Suppressor macrophage (primary cell): ENCODE measurements at places on chromosomes 5 and 9.

GRCh38 chr5:149262315-149262714 lies 9.3 kb upstream of the AFAP1L1 start:
- DNase-seq, result no peak

DNA sequence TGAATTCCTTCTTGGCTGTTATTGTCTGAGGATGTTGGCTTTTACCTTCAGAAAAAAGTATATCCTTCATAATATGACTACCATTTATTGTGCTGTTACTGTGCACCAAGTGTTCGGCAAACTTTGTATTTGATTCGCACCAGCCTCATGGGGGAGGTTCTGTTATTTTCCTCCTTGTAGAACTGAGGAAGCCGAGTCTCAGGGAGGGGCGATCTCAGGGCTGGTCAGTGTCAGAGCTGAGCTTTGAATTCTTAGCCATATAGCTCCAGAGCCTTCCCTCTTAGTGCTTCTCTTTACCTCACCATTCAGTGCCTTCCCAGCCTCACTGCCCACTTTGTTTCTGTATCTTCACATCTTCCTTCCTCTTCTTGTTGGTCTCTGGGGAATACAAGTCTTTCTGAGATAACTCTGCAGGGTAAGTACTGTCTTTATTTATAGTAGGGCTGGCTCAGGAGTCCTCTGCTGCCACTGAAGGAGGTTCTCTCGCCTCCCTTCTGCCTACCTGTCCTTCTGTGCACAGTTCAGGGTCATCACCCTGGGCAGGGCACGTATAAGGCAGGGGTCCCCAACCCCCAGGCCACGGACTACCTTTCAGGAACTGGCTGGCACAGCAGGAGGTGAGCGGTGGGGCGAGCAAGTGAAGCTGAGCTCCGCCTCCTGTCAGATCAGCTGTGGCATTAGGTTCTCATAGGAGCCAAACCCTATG lies 48.4 kb downstream of the GALNT10 start:
- DNase-seq, result no peak

GRCh38 chr5:102865171-102865509 lies 110.0 kb downstream of the PAM start:
- DNase-seq, result no peak

DNA sequence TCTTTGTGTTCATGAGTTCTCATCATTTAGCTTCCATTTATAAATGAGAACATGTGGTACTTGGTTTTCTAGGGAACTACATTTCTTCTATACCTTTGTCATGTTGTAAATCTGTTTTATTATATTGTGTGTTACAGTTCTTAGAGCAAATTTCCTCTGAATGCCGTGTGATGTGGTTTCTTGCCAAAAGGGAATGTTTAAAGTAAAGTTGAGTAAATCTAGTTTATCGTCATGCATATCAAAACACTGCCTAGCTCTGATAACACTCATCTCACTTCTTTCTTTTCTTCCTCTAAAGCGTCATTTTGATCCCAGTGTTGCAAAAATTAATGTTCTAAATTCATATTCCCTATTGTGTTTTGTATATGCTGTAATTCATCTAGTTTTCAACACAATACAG lies 295.4 kb upstream of the HAPLN1 start:
- DNase-seq, result no peak

- no peak for DNase-seq
These were observed 26.6 kb upstream of the ATP6V1G1 start for GRCh38 chr9:114560956-114561355.

- no peak for DNase-seq
These were observed 167.7 kb upstream of the MPDZ start for GRCh38 chr9:13446938-13447842.

GRCh38 chr5:158855510-158855909 lies 244.2 kb downstream of the EBF1 start:
- DNase-seq, result no peak

GRCh38 chr9:92739346-92739970 lies 25.2 kb downstream of the BICD2 start:
- DNase-seq, result no peak

DNA sequence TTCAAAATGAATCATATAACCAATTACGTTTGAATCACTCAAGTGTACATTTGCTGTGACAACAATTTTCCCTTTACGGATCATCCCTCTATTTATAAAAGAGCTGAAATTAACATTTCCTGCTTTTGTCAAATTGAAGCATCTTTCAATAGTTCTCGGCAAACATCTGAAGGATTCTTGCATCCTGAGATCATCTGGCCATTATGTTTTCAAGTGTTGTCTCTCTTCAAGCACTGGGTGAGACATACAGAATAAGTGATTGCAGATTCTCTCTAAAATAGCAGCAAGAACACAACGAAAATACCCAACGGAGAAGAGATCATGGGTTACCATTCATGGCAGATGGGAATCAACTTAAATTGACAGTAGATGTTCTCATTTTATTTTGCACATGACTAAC lies 283.4 kb upstream of the GRAMD2B start:
- DNase-seq, result no peak

DNA sequence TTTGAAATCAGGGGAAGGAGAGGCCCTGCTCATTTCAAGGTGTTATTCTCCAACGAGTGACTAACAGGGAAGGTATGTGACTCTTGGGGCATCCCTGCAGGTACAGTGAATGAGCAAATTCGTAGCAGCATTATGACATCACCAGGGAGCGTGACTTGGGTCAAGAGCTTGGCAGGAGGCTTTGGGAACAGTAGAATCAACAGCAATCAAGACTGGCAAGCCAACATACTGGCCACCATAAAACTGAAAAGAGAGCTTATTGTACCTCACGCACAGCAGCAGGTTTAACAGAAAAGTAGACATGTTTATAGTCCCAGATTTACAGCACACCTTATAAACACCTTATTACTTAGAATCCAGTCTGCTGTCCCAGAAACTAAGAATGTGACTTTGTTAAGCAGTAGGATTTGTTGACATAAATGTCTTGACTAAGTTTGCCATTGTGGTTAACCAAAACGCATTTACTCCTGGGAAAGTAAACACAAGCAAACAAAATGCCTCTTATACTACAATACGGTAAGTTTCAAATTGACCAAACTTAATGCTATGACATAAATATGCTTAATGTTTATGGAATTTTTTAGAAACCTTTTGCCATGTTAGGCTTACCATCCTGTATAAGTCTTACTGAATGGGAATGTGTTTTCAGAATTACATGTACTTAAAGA lies 297.8 kb downstream of the NPR3 start:
- DNase-seq, result no peak

DNA sequence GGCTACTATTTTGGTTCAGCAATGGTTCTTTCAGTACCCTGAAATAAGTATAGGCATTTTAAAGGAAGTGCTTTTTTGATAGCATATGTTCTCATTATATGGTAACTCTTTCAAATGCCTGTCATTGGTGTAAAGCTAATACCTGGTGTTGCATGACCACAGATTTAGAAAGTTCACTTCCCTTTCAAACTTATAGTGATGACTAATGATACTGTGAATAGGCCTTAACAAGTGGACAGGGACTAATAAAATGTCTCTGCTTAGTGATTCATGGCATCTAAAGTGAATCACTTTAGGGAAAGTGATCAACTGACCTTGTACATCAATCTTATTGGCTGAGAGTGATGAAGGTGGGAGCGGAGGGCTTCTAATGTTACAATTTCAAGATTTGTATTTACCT lies 21.6 kb downstream of the MRPL22 start:
- DNase-seq, result no peak

DNA sequence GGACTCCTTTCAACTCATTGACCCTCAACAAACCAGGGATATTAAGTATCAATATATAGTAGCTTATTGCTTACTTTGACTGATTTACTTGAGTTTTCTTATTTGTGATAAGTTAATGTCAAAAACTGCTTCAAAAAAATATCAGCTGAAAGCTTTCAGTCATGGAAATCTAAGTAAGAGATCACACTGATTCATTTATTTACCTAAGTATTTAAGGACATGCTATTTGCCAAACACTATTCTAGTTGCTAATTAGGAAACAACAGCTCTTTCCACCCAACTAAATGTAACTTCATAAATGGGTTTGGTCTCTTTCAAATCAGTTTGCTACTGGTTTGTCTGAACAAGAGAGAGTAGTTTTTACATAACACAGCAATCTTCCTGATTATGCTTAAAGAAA lies 48.2 kb downstream of the CHD1 start:
- DNase-seq, result no peak

DNA sequence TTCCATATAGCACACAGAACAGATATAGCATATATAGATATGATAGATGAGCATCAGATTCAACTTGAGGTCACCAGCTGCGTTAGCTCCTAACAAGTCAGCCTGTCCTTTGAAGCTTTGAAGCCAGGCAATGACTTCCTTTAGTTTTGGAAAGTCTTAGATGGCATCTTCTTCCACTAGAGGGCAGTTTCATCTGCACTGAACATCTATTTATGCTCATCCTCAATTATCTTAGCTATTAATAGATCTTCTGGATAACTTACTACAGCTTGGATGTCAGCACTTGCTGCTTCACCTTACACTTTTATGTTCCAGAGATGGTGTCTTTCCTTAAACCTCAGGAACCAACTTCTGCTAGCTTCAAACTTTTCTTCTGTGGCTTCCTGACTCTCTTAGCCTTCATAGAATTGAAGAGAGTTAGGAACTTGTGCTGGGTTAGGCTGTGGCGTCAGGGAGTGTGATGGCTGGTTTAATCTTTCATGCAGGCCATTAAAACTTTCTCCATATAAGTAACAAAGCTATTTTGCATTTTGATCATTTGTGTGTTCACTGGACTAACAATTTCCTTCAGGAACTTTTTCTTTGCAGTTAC lies 1401.4 kb downstream of the EFNA5 start:
- peak; percentile 7 for DNase-seq

- DNase-seq, result no peak
These were observed 263.4 kb downstream of the GRIA1 start for GRCh38 chr5:153753645-153754432.

DNA sequence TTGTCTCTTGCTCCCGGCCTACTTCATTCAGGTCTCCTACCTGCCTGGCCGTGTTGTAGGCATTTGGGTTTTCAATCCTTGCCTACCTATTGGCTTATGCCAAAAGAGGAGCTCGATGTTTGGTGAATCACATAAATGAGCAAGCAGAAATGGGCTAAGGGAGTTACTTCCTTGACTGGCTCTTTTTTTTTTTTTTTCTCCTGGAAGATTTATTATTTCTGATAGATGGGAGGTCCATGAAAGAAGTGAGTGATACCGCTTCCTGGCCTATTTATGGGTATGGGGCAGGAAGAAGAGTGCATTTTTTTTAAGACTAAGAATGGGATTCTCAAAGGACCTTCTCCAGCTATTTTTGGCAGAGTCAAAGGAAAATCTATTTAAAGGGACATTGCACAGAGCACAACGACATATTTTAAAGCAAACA lies 294.1 kb downstream of the ARHGAP26 start:
- DNase-seq, result no peak

- DNase-seq, result no peak
These were observed 155.2 kb downstream of the TMEM161B start for GRCh38 chr5:88113429-88113828.

- no peak for DNase-seq
These were observed 511.0 kb upstream of the TLE4 start for GRCh38 chr9:79060766-79061165.

GRCh38 chr5:112584781-112585180 lies 152.9 kb upstream of the APC start:
- DNase-seq, result no peak

GRCh38 chr5:9046756-9047481 lies 499.0 kb downstream of the SEMA5A start:
- DNase-seq, result no peak

DNA sequence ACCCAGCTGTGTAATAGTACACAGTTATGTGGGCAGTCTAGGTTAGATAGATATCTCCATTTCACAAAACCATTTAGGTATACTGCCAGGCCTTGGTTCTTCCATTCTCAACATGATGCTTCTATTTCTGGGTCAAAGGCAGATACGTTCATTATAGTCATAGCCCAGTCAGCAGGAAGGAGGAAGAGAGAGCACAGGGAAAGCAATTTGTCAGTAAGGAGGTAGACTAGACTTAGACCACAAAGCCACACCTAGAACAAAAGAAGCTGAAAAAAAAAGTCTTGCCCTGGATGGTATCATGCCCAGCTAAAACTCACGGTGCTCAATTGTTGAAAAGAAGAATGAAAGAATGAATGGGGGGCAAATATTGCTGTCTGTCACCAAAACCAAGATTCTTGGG lies 7.6 kb downstream of the INVS start:
- DNase-seq, result no peak

DNA sequence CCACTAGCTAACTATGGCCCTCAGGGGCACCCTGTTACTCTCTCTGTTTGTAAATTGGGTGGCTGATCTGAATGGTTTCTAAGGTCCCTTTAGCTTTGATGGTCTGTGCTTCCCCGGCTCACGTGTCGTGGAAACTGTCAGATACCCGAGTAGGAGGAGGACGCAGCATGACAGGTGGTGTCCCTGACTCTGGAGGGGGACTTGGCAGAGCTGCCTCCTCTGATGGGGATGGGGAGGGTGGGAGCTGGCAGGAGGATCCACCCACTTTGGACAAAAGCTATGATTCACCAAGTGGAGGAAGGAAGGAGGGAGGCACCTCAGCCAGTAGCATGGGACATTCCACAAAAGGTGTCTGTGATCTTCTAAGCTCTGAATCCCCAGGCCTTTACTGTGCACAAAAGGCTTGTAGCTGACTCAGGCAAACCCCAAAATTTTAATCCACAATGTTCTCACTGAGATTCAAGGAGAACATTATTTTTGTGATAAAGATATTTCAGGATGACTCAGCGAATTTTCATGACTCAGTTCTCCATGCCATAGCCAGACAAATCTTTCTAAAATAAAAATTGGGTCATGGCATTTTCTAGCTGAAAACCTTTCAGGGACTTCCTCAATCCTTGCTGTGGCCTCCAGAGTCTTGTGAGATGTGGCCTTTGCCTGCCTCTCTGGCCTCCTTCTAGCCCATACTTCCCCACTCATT lies 131.0 kb upstream of the BRINP1 start:
- no peak for DNase-seq

DNA sequence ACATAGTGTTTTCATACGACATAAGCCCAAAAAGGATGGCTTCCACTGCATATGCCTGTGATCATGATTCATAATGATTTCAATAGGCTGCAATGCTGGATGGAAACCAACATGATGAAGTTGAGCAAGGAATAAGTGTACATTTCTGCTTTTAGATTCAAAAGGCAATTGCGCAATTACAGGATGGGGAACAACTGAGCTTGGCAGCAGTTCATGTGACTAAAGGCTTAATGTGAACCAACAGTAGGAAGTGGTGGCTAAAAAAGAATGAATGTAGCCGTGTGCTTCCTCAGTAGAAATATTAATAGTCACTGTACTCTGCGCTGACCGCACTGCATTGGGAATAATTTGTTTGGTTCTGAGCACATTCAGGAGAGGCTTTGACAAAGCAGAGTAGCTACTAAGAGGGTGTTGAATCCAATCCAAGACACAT lies 51.2 kb downstream of the SLC1A3 start:
- peak; percentile 99 for DNase-seq

- DNase-seq, result no peak
These were observed 14.4 kb downstream of the ANKRD33B start for GRCh38 chr5:10578293-10578665.
